ENCODE measurements at places on chromosomes 12 and 14. TPM values are rescaled to one million over a fixed set of nuclear protein-coding genes. Genes with fewer than 3 reads are reported as not detected.

The DLK1 gene
- not detected for total RNA-seq

The CLEC4D gene
- 1.7 TPM for total RNA-seq

The PLCZ1 gene
- total RNA-seq = not detected

The CMA1 gene
- total RNA-seq = not detected

The SOAT2 gene
- total RNA-seq = not detected

DNA sequence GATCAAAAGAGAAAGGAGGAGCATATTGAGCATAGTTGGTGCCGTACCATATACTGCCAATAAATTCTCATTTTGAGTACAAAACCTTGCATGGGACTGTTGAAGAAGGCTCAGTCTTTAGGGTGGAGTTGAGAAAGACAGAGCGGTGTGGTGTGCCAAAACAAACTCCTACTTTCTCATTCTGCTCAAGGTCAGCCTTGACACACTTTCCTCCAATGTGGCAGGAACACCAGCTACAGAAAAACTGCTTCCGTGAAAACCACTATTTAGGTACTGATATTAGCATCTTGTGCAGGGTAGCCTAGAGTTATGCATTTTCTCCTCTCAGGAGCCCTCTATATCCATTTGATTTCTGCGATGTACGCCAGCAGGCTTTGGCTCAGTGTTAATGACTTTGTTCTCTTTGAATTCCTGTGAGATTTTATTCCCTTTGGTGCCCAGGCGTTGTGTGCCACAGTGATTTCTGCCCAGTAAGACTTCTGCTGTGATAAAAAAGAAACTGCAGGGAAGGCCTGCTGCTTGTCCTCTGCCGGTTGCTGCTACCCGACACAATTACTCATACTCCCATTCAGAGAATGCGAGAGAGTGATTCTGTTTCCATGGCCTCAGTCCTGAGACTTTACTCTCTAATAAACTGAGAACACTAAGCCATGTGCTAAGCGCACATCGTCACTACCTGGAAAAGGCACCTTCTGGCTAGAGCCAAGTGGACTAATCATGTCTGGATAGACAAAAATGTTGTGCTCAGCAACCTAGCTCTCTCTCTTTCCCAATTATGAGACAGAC, 88.3 kb upstream of the MDM1 start:
- no peaks in the 10 kb centered on the region for H3K27me3 ChIP-seq
- H3K36me3 ChIP-seq = no peaks in the 10 kb centered on the region
- no peak overlapping the region for H3K4me3 ChIP-seq
- no peak for DNase-seq

- no peaks in the 10 kb centered on the region for H3K27me3 ChIP-seq
Measured at GRCh38 chr14:83559721-83560120, 1970.2 kb upstream of the FLRT2 start.

DNA sequence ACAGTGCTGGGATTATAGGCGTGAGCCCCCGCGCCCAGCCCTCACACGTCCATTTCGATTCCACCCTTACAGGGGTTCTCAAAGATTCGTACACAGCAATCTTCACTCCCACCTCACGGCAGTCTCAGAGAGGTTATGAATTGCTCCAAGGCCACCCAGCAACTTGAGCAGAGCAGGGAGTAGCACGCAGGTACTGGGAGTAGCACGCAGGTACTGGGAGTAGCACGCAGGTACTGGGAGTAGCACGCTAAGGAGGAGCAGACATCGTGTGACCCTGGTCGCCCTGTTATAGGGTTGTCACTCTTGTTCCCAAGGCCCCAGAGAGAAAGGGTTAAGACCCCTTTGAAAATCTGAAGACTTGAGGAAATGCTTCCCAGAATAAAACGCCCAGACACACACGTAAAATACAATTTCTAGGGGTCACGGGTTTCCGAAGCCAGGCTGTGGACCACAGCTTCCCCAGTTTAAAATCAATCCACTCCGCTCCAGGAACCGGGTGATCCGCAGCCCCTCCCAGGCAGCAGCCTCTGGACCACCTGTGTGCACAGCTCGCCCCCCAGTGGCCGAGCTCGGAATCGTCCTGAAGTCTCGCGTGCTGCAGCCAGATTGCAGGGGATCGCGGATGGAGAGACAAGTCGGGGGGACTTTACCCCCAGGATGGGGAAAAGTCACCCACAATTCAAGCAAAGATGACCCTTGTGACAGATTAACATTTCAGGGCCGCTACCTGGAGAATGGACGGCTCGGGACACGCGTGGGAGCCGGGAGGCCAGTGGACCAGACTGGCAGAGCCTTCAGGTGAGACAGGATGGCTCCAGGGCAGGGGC, 92.0 kb downstream of the SCARB1 start:
- no peaks in the 10 kb centered on the region for H3K36me3 ChIP-seq
- peaks cover 31% of the 10 kb centered on the region for H3K4me1 ChIP-seq
- DNase-seq = peak; percentile 79
- no peak overlapping the region for H3K4me3 ChIP-seq
- H3K27me3 ChIP-seq = no peaks in the 10 kb centered on the region

- H3K27ac ChIP-seq = no peak overlapping the region
- H3K36me3 ChIP-seq = no peaks in the 10 kb centered on the region
- DNase-seq = no peak
- H3K4me1 ChIP-seq = no peaks in the 10 kb centered on the region
Measured at GRCh38 chr12:62957233-62957953, 22.4 kb upstream of the PPM1H start.

DNA sequence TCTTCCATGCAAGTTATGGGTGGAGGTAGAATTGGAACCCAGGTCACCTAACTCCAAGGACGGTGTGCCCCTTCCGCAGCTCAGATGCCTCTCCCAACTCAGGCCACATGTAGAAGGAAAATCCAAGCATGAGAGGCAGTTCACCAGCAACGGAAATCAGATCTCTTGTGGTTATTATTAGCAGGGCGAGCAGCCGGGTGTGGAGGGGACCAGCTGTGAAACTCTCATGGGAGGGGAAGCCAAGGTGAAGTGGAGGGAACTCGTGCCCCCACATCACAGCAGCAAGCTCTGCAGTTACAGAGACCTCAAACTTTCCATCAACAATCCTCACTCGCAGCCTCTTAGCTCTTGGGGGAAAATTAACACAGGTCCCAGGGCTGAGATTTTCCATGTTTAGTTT, 79.7 kb downstream of the KSR2 start:
- no peak overlapping the region for H3K4me3 ChIP-seq
- no peaks in the 10 kb centered on the region for H3K36me3 ChIP-seq
- H3K27me3 ChIP-seq = no peaks in the 10 kb centered on the region
- H3K27ac ChIP-seq = no peak overlapping the region

GRCh38 chr12:130186651-130187268, 24.5 kb downstream of the FZD10 start:
- no peak for DNase-seq
- H3K27ac ChIP-seq = no peak overlapping the region
- H3K27me3 ChIP-seq = no peaks in the 10 kb centered on the region
- no peak overlapping the region for H3K4me3 ChIP-seq
- no peaks in the 10 kb centered on the region for H3K36me3 ChIP-seq

- no peaks in the 10 kb centered on the region for H3K36me3 ChIP-seq
- peaks cover 3% of the 10 kb centered on the region for H3K27me3 ChIP-seq
Measured at GRCh38 chr12:6478416-6478815, 7.9 kb upstream of the VAMP1 start.

GRCh38 chr12:54379398-54380201, 4.9 kb downstream of the ZNF385A start:
- peaks cover 20% of the 10 kb centered on the region for H3K4me1 ChIP-seq
- no peak overlapping the region for H3K27ac ChIP-seq
- DNase-seq = peak; percentile 87

DNA sequence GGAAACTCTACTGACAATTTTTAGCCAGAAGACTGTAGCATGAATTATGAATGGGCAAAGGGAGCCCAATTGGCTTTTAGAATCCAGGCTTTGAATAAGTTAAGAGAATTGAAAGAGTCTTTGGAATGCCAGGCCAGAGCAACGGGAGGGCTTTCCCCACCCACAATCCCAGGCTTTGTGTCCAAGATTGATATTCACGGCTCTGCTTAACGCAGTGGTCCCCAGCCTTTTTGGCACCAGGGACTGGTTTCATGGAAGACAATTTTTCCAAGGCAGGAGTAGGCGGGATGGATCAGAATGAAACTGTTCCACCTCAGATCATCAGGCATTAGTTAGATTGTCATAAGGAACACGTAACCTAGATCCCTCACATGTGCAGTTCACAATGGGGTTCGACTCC, 79.6 kb downstream of the EPS8 start:
- no peaks in the 10 kb centered on the region for H3K4me1 ChIP-seq
- no peak for DNase-seq
- no peaks in the 10 kb centered on the region for H3K27me3 ChIP-seq

DNA sequence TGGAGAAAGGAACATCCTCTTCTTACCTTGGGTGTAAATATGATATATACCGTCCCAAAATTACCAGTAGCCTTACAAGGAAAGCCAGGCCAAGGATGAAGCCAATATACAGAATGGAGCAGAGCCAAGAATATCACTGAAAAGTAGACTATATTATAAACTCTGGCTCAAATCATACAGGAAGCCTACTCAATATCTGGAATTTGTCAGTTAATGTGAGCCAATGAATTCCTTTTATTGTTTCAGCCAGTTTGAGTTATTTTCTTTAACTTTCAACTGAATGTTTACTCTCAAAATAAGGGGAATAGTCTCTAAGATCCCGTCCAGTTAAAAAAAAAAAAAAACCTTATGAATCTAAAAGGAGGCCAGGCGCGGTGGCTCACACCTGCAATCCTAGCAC, 9.8 kb upstream of the DENND5B start:
- no peaks in the 10 kb centered on the region for H3K36me3 ChIP-seq
- H3K27me3 ChIP-seq = no peaks in the 10 kb centered on the region
- DNase-seq = no peak

GRCh38 chr12:64332938-64333337, 57.6 kb downstream of the C12orf56 start:
- no peaks in the 10 kb centered on the region for H3K4me1 ChIP-seq
- no peak overlapping the region for H3K27ac ChIP-seq
- DNase-seq = no peak

- H3K4me1 ChIP-seq = peaks cover 2% of the 10 kb centered on the region
- no peaks in the 10 kb centered on the region for H3K27me3 ChIP-seq
- H3K4me3 ChIP-seq = no peak overlapping the region
- DNase-seq = no peak
- no peaks in the 10 kb centered on the region for H3K36me3 ChIP-seq
- H3K27ac ChIP-seq = no peak overlapping the region
Measured at GRCh38 chr12:128649902-128650301, 173.9 kb downstream of the SLC15A4 start.

GRCh38 chr14:64410084-64410774, 22.1 kb downstream of the MTHFD1 start:
- DNase-seq = no peak
- no peaks in the 10 kb centered on the region for H3K4me1 ChIP-seq
- no peaks in the 10 kb centered on the region for H3K27me3 ChIP-seq
- H3K36me3 ChIP-seq = peaks cover 9% of the 10 kb centered on the region
- no peak overlapping the region for H3K4me3 ChIP-seq
- H3K27ac ChIP-seq = no peak overlapping the region

DNA sequence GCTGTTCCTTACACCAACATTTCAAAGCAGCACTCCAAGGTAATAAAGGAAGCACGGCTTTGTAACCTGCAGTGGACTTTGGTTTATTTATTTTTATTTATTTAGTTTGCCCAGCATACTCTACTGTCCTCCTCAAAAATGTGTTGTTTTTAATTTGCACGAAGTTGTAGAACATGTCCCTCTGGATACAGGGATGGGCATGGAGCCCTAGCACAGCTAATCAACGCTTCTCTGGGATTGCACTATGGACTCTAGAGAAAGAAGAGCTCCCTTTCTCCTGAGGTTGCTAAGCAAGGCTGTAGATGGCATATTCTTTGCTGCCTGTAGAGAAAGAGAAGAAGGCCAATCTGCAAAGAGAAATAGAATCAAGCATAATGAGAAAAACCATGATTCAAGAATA, 5.9 kb upstream of the ANAPC5 start:
- no peak for DNase-seq
- no peaks in the 10 kb centered on the region for H3K36me3 ChIP-seq
- H3K4me1 ChIP-seq = no peaks in the 10 kb centered on the region
- no peak overlapping the region for H3K27ac ChIP-seq
- H3K4me3 ChIP-seq = no peak overlapping the region
- H3K27me3 ChIP-seq = no peaks in the 10 kb centered on the region

DNA sequence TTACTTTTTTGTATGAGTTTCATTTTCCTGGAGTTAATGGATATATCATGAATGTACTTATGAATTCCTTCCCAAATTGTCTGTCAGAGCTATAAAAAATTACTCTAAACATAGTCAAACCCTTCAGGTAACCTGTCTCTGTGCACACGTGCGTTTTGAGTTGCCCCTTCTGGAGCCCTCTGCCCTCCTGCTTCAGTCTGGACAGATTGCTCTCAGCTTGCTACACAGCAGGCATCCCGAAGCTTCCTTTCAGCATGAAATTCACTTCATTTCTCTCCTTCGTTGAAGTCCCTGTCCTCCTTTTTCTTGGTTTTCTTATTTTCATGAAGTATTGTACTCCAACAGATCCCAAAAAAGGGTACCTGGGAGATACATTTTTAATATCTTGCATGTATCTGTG, 47.3 kb downstream of the FNTB start:
- no peak for DNase-seq
- H3K27me3 ChIP-seq = no peaks in the 10 kb centered on the region
- no peaks in the 10 kb centered on the region for H3K4me1 ChIP-seq
- no peak overlapping the region for H3K27ac ChIP-seq
- no peak overlapping the region for H3K4me3 ChIP-seq
- H3K36me3 ChIP-seq = peaks cover 12% of the 10 kb centered on the region

DNA sequence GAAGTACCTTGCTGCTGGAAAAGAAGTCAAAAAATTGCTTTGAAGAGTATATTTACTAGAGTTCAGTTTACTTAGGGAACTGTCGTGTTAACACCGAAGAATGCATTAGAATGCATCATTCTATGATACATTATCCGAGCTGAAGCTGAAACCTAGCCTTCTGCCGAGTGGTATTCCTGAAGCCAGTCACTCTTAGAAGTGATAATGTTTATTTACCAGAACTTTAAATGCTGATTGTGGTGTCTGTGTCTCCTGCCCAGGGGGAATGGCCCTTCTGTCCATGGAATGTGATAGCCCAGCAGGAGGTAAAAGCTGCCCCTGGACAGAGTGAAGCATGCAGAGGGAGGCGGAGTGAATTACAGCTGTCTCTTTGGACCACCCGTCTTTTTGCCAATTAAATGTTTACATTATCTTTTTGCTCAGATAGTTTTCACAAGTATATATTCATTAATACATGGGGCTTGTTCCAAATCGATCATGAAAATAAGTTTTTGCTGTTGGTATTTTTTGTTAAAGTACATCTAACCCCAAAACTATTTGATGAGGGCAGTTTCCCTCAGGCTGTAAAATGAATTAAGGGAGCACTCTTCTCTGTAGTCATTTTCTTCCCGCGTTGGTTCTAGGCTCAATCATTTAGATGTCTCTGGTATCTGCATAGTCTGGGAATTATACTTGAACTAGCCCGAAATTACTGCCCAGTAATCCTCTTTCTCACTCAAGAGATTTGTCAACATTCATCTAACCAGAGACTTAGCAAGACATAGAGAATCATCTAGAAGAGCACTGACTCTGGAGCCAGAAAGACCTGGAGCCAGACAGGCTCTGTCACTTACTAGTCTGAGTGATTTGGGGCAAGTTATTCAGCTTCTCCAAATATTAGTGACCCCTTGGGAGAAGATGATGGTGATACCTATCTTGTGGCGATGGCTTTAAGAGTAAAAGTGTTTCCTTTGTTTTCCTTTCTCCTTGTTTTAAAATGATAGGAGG, 147.6 kb downstream of the CRADD start:
- H3K4me3 ChIP-seq = no peak overlapping the region
- H3K4me1 ChIP-seq = no peaks in the 10 kb centered on the region
- no peaks in the 10 kb centered on the region for H3K36me3 ChIP-seq
- no peak overlapping the region for H3K27ac ChIP-seq
- no peak for DNase-seq

GRCh38 chr12:115926037-115926670, 351.3 kb downstream of the MED13L start:
- no peaks in the 10 kb centered on the region for H3K4me1 ChIP-seq
- no peaks in the 10 kb centered on the region for H3K27me3 ChIP-seq
- no peak for DNase-seq
- no peak overlapping the region for H3K4me3 ChIP-seq
